ENCODE measurements at places on chromosomes 13 and 19.
A peak's percentile ranks its signal among the peaks of the same experiment; 100 is the strongest.

- no peak for DNase-seq
These were observed 71.0 kb downstream of the SIPA1L3 start for GRCh38 chr19:37977992-37978391.

DNA sequence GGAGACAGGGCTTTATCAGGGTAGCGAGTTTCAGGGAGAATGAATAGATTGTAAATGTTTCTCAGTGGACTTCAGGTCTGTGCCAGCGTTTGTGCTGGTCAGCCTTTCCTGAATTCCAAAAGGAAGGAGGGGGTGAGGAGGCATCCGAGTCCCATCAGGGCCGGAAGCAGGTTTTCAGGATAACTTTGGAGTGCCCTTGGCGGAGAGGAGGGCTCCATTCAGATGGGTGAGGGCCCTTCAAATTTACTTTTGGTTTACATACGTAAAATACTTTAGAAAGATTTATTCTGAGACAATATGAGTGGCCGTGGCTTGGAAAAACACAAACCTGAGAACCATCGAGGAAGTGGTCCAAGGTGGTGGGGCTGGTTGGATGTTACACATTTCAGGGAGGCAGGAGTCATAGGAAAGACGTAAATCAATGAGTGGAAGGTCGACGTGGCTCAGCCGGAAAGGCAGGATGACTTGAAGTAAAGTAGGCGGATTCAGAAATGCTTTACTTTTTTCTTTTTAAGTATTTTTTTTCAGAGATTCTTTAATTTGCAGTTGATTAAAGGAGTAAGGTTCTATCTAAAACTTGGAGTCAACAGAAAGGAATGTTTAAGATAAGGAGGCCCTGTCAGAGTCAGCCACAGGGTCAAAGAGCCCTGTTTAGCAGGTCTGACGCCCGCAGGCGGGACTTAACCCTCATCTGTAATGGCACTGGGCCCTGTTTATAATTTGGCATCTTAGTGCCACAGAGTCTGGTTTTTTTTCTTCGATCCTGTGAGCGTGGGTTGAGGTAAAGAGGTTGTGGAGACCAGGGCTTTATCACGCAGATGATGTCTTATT, 32.8 kb downstream of the ATP11A start:
- no peak for DNase-seq

DNA sequence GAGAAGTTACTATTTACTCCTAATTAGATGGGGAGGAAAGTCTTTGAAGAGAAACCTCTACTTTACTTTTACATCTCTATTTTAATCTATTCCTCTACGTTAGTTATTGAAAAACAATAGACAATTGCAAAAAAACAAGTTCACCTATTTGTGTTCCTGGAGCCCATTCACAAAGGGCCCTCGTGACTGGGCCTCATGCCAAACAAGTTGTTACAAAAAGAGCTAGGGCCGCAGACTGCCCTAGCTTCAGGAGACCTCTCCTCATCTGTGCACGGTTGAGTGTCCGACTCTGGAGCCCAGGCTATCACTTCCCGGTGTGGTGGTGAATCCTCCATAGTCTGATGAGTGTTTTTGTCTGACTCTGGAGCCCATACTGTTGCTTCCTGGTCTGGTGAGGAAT, 190.9 kb downstream of the ZNF486 start:
- DNase-seq, result no peak

DNA sequence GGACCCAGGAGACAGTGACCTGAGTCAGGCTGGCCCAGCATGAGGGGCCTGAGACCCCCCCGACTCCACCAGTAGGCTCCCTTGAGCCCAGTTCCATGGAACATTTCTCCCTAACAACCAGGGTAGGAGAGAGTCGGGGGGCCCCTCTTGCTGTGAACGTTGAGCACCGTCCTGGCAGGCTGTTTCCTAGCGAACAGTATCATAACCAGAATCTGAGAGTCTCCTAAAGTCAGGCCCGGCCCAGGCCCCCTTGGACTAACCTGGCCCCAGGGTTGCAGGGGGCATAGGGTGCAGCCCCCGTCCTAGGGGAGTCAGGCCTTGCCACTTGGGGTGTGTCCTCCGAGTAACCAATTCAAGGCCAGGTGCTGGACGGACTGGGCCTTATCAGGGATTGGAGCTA, 13.7 kb downstream of the TMEM150B start:
- no peak for DNase-seq

DNA sequence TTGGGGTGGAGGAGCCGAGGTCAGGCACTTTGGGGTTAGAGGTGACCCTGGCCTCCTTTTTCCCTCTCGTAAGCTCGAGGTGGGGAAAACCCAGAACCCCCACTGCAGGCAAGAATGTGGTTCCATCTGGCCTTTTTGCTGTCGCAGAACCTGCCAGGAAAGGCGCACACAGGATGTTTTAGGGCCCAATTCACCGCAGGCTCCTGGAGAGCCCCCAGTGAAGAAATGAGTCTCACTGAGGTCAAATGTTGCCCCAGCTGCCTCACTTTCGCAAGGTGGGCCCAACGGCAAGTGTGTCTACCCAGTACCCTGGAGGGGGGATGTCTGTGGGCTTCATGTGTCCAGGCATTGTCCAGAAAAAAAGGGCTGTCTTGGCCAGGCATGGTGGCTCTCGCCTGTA, 61.8 kb downstream of the PEX11G start:
- DNase-seq, result peak; percentile 26

- peak; percentile 50 for DNase-seq
These were observed 8.0 kb downstream of the DNASE2 start for GRCh38 chr19:12872941-12873890.

DNA sequence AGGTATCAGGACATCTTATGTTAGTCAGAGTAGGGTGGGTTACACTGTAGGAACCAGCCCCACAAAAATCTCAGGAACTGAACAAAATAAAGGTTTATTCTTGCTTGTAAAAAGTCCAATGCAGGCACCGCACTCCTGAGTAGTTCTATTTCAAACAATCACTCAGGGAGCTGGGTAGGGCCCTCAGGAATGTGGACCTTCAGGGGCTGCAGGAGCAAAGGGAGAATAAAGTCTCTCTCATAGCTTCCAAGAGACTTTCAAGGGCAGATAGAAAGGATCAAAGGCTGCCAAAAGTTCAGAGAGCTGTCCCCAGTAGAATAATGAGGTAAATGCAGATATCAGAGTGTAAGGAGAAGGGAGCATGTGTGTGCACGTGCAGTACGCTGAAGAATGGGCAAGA, 49.4 kb downstream of the RUBCNL start:
- DNase-seq, result no peak

GRCh38 chr13:87754097-87754496, 82.9 kb downstream of the SLITRK5 start:
- DNase-seq, result no peak

All from stimulated activated CD4-positive, alpha-beta T cell treated with anti-CD3 and anti-CD28 coated beads, Interleukin-2, amount 100 ng/mL, for 24 hours (primary cell).